HFFc6 (cell line): ENCODE measurements at places on chromosomes 2 and 18. TPM values are rescaled to one million over a fixed set of nuclear protein-coding genes. Genes with fewer than 3 reads are reported as not detected.
A peak's percentile ranks its signal among the peaks of the same experiment; 100 is the strongest.

GRCh38 chr2:168289880-168290279 is 42.5 kb upstream of the STK39 start:
- peaks cover 17% of the 10 kb centered on the region; the same call in 1 of the 2 replicates for H3K27me3 ChIP-seq
- no peak for DNase-seq

DNA sequence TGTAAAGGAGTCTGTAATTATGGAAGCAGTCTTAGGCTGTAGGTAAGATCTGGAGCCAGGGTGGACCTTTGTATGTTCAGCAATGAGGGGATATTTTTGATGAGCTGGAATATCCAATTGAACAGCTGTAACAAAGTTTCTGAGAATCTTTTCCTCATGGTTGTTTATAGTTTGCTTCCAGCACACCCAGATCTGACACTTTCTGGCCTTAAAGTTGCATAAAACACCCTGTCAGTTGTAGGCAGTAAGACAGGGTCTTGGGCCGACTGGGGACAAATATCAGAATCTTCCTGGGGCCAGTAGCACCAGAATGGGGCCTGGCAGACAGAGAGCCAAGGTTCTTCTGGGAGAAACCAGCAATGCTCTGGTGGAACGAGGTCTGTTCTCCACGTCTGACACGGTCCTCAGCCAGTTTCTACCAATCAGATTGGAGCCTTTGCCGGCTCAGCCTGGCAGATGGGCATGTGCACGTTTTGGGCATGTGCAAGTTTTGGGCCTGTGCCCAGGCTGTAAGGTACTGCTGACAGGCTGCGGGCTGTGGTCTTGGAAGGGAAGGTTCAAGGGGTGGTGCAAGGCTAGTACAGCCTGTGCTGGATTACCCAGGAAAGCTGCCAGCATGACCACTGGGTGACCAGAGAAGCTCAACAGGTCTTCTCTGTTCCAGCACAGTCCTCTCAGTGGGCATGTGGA is 89.8 kb downstream of the PRKCE start:
- H3K4me3 ChIP-seq: no peak overlapping the region
- H3K27ac ChIP-seq: no peak overlapping the region
- no peaks in the 10 kb centered on the region for H3K36me3 ChIP-seq

DNA sequence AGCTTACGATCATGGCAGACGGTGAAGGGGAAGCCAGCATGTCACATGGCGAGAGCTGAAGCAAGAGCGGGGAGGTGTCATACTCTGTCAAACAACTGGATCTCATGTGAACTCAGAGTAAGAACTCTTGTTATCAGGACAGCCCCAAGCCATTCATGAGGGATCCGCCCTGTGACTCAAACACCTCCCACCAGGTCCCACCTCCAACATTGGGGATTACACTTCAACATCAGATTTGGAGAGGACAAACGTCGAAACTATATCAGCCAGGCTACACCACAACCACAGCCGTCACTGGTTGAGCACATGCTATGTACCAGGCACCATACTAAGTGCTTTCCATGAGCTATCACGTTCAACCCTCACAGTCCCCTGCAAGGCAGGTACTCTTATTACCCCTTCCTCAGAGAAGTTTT is 293.8 kb downstream of the PRKCE start:
- peak overlapping the region; percentile 84 for H3K27ac ChIP-seq
- peaks cover 6% of the 10 kb centered on the region for H3K27me3 ChIP-seq
- peaks cover 7% of the 10 kb centered on the region; the same call in 1 of the 2 replicates for H3K36me3 ChIP-seq
- DNase-seq: no peak
- no peak overlapping the region for H3K4me3 ChIP-seq

GRCh38 chr2:190407662-190408537 is at the start of gene MFSD6:
MFSD6 (plus strand) TSS chr2:190408355; CDS start chr2:190436030, 27,675 bp downstream.
- peak within 1 kb of the TSS; percentile 81 for H3K4me3 ChIP-seq
- no peak for DNase-seq
- H3K36me3 ChIP-seq: no peaks in the 10 kb centered on the region
- peaks cover 4% of the 10 kb centered on the region for H3K27me3 ChIP-seq
- H3K27ac ChIP-seq: peak within 1 kb of the TSS; percentile 27; the same call in 1 of the 2 replicates

- no peak overlapping the region for H3K4me3 ChIP-seq
- no peak overlapping the region for H3K27ac ChIP-seq
- no peaks in the 10 kb centered on the region for H3K27me3 ChIP-seq
- DNase-seq: peak; percentile 15
These were observed 21.8 kb upstream of the RAB27B start for GRCh38 chr18:54806526-54806925.

DNA sequence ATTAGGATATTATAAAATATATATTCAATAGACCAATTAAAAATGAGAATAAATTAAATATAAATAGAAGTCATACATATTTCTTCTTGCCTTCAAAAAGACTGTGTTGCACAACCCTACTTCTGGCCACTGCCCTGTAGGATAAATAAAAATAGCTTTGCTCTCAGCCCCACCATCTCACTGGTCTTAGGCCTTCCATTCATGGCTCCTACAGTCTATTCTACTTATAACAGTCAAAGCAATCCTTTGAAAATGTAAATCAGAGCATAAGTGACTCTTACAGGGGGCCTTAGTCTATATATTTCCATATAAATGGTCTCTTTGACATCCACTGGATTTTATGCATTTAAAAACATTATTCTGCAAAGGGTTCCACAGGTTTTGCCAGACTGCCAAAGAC is 72.9 kb downstream of the KLF7 start:
- DNase-seq: no peak
- no peaks in the 10 kb centered on the region; the same call in none of the 2 replicates for H3K27me3 ChIP-seq
- no peak overlapping the region for H3K27ac ChIP-seq
- no peak overlapping the region for H3K4me3 ChIP-seq
- H3K36me3 ChIP-seq: peaks cover 22% of the 10 kb centered on the region

DNA sequence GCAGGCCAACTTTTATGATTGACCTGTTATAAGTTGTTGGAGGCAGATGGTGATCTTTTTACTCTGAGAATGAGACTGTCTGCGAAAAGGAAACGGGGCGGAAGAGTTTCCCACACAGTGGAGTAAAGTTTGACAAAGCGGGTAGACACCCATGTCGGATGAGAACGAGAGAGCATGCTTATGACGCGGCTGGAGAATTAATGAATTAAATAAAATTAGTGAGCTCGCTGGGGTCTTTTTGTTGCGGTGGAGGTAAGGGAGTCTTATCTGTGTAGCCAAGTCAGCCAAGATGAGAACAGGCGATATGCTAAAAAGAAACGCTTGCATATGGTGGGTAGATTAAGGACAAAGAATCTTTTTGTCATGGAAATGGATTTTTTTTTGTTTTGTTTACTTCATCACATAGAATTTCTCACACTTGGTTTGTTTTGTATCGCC is 1.8 kb downstream of the SALL3 start:
- no peak overlapping the region for H3K4me3 ChIP-seq
- H3K27ac ChIP-seq: no peak overlapping the region
- peaks cover 6% of the 10 kb centered on the region for H3K36me3 ChIP-seq
- no peak for DNase-seq

GRCh38 chr2:158845444-158845843 is 50.3 kb downstream of the DAPL1 start:
- H3K36me3 ChIP-seq: no peaks in the 10 kb centered on the region
- H3K27me3 ChIP-seq: peaks cover 13% of the 10 kb centered on the region
- no peak for DNase-seq
- H3K4me3 ChIP-seq: no peak overlapping the region
- no peak overlapping the region for H3K27ac ChIP-seq
- no peaks in the 10 kb centered on the region for H3K4me1 ChIP-seq

DNA sequence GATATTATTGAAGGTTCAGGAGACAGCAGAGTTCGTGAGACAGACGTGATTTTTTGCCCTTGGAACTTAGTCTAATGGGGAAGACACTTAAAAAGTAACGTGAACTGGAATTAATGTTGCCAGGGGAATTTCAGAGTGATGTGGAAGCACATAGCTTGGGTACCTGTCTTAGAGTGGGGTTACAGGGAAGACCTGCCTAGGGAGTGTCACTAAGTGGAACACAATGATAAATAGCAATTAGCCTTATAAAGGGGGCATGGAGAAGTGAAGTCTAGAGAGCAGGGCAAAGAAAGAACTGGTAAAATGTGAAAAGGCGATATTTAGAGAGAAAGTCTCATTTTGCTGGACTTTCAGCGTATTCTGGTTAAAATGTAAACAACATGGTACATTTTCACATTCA is 306.0 kb upstream of the TCF4 start:
- H3K27me3 ChIP-seq: no peaks in the 10 kb centered on the region
- H3K4me1 ChIP-seq: peaks cover 1% of the 10 kb centered on the region
- H3K27ac ChIP-seq: no peak overlapping the region
- no peaks in the 10 kb centered on the region for H3K36me3 ChIP-seq

DNA sequence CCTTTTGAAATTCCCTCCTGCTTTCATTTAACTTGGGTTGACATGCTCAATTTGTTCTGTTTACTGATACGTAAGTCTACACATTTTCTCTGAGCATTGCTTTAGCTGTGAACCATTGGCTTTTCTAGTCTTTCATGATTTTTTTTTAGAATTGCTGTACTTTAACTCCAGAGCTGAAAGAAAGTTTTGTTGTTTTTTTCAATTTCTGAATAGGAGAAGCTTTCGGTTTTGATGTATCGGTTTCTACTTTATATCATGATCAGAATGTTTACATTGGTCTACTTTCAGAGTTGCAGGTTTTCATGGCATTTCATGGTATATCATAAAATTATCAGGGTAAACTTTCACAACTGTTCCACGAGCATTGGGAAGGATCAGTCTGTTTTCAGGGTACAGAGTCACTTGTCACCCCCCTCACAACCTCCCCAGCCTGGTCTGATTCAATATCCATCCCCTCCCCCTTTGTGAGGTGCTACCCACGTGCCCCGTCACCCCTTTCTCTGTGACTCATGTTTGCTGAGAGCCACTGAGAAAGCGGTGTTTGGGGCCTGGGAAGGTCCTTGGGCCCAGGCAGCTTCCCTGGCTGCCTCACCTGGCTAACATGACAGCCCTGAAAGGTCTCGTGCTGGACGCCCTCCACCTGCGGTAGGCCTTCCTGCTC is 7.0 kb downstream of the ASTL start:
- H3K27me3 ChIP-seq: peaks cover 38% of the 10 kb centered on the region
- DNase-seq: no peak
- no peak overlapping the region for H3K4me3 ChIP-seq
- H3K27ac ChIP-seq: no peak overlapping the region
- no peaks in the 10 kb centered on the region for H3K4me1 ChIP-seq

DNA sequence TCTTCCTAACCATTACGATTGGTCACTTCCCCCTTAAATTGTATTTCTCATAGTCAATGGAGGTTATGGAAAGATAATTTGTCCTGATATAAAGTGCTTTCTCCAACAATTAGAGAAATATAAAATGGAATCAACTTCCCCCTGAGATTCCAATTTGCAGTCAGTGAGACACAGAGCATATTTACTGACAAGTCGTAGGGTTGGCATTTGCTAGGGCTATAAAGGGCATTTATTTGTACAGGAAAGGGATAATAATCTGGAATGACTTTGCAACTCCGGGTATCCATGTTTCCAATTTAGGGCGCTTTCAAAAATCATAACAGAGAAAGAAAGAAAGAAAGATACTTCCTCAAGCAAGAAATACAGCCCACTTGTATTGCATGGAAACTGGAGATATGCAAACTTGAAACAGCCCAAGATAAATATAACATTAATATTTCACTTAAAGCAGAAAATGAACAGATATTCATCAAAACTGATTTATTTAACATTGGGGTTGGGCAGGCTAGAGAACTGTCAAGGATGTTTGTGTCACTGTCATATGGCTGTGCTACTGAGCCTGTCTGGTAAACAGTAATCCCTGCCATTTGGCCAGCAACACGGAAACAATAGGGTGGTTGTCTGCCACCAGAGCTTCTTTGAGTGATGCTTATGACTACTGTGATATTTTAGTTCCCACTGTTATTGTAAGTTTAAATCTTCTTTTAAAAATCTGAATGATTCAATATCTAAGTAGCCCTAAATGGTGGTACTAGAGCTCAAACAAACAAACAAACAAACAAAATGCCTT is 621.8 kb downstream of the LRP1B start:
- H3K27ac ChIP-seq: peak overlapping the region; percentile 27; the same call in 1 of the 2 replicates
- no peaks in the 10 kb centered on the region for H3K36me3 ChIP-seq
- H3K27me3 ChIP-seq: no peaks in the 10 kb centered on the region
- no peaks in the 10 kb centered on the region; the same call in 1 of the 2 replicates for H3K4me1 ChIP-seq

GRCh38 chr18:66734451-66734850 is 130.6 kb upstream of the CDH19 start:
- no peak for DNase-seq
- H3K27ac ChIP-seq: no peak overlapping the region
- no peak overlapping the region for H3K4me3 ChIP-seq
- H3K4me1 ChIP-seq: no peaks in the 10 kb centered on the region
- H3K36me3 ChIP-seq: no peaks in the 10 kb centered on the region

DNA sequence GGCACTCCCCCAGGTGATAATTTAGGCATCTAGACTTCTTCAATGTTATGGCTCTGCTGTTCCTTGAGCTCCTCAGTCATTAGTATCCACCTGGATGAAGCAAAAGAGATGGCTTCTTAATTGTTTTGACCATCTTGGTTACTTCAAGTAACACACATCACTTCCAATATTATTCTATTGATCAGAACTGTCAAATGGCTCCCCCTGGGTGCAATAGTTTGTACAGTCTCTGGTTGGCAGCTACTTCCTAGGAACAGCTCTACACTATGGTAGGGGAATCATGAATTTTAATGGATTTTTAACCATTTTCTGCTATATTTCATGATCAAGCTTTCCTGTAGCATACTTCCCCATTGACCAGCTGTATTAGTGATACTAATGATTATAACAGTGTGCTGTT is 157.0 kb downstream of the NYAP2 start:
- H3K4me1 ChIP-seq: no peaks in the 10 kb centered on the region
- no peak overlapping the region; the same call in 1 of the 2 replicates for H3K27ac ChIP-seq
- H3K27me3 ChIP-seq: peaks cover 7% of the 10 kb centered on the region; the same call in 1 of the 2 replicates
- no peak for DNase-seq
- H3K4me3 ChIP-seq: no peak overlapping the region

DNA sequence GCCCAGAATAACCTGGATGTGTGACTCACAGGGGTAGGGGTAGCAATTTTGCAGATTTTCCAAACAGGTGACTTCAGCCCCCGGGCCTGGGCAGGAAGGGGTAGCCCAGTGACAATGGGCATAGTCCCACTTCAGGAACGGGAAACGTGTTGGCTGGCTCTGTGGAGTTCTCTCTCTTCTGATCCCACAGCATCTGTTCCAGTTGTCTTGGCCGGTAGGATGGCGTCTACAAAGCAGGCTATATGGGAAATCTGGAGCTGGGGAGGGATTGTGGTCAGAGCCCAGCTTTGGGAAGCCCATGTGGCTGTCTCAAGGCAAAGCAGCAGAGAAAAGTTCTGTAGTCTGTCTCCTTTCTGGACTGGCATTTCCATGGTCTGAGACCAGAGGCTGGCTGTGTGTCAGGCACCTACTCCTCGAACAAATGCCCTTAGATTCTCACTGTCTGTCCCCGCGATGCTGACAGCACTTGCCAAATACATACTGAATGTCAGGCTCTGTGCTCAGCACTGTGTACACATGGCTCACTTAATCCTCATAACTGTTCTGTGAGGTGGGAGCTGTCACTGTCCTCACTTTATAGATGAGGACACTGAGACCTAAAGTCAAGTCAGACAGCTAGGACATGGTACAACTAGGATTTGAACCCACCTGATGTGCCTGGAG is 17.9 kb upstream of the TMEM214 start:
- peaks cover 37% of the 10 kb centered on the region for H3K4me1 ChIP-seq
- no peak for DNase-seq
- no peaks in the 10 kb centered on the region; the same call in 1 of the 2 replicates for H3K27me3 ChIP-seq

SCG2 gene
- 0.36 to 0.82 TPM (median 0.59 TPM) in 3 replicates for total RNA-seq

ALPG gene
- not detected in 2 replicates for total RNA-seq

DYNAP gene
- total RNA-seq: not detected in 3 replicates

DNER gene
- 0.07 to 3.0 TPM (median 0.07 TPM) in 3 replicates for total RNA-seq

REEP1 gene
- total RNA-seq: 0.07 to 0.24 TPM (median 0.17 TPM) in 3 replicates

CCBE1 gene
- total RNA-seq: 165 to 207 TPM (median 169 TPM) in 3 replicates

PIGN gene
- total RNA-seq: 17.9 to 23.4 TPM (median 21.0 TPM) in 3 replicates
